A549 treated with CpdA at 1 μM for 4 hours (cell line): ENCODE measurements at places on chromosomes 13 and 19. TPM values are rescaled to one million over a fixed set of nuclear protein-coding genes. Genes with fewer than 3 reads are reported as not detected.

FGF22 gene
- 0.58 to 1.1 TPM (median 0.88 TPM) in 5 replicates for total RNA-seq

LILRB1 gene
- total RNA-seq: 0.02 TPM in 1 of 5 replicates, not detected in the others

LHB gene
- not detected in 5 replicates for total RNA-seq

SYCN gene
- not detected in 5 replicates for total RNA-seq

NLRP4 gene
- not detected in 5 replicates for total RNA-seq

ARHGAP45 gene
- 1.8 to 2.2 TPM (median 2.0 TPM) in 5 replicates for total RNA-seq

GNG14 gene
- not detected in 5 replicates for total RNA-seq

ADM5 gene
- total RNA-seq: 3.9 to 7.0 TPM (median 6.8 TPM) in 5 replicates

WDR87 gene
- total RNA-seq: not detected in 5 replicates

TSSK6 gene
- 0.83 to 2.1 TPM (median 2.0 TPM) in 5 replicates for total RNA-seq

PPM1N gene
- total RNA-seq: 6.5 to 8.5 TPM (median 7.4 TPM) in 5 replicates

SPACA4 gene
- total RNA-seq: 0.07 TPM in 1 of 5 replicates, not detected in the others

CDX2 gene
- 0.79 to 1.9 TPM (median 1.1 TPM) in 5 replicates for total RNA-seq

RRAS gene
- total RNA-seq: 78.0 to 135 TPM (median 125 TPM) in 5 replicates
